ENCODE measurements at places on chromosomes 12 and 14. TPM values are rescaled to one million over a fixed set of nuclear protein-coding genes. Genes with fewer than 3 reads are reported as not detected.

Gene TAS2R7
- total RNA-seq = not detected

GRCh38 chr12:75990189-75990912, 41.2 kb downstream of the PHLDA1 start:
- peaks cover 8% of the 10 kb centered on the region for H3K4me1 ChIP-seq
- no peaks in the 10 kb centered on the region for H3K36me3 ChIP-seq
- no peak overlapping the region for H3K27ac ChIP-seq
- no peak overlapping the region for H3K4me3 ChIP-seq
- H3K27me3 ChIP-seq = no peaks in the 10 kb centered on the region

Gene TAS2R9
- not detected for total RNA-seq

DNA sequence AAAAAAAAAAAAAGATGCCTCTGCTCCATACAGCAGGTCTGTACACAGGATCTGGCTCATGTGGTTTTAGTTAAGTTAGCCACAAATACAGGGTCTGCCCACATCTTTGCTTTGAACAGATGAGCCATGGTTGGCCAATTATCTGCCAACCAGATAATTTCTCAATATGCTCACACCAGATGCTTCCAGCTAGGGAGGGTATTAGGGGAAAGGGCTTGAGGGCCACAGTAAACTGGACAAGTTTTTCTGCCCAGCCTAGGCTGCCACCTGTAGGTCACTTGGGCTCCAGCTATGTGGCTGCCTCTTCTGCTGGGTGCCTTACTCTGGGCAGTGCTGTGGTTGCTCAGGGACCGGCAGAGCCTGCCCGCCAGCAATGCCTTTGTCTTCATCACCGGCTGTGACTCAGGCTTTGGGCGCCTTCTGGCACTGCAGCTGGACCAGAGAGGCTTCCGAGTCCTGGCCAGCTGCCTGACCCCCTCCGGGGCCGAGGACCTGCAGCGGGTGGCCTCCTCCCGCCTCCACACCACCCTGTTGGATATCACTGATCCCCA, 776 bp downstream of the RDH5 start:
- no peak overlapping the region for H3K4me3 ChIP-seq
- peak overlapping the region; percentile 26 for H3K27ac ChIP-seq
- peak; percentile 72 for DNase-seq
- H3K4me1 ChIP-seq = peaks cover 62% of the 10 kb centered on the region
- peaks cover 51% of the 10 kb centered on the region for H3K36me3 ChIP-seq

GRCh38 chr14:21168055-21168454, 12.2 kb upstream of the OR5AU1 start:
- H3K4me3 ChIP-seq = no peak overlapping the region
- no peak overlapping the region for H3K27ac ChIP-seq
- peaks cover 5% of the 10 kb centered on the region for H3K27me3 ChIP-seq
- DNase-seq = no peak

DNA sequence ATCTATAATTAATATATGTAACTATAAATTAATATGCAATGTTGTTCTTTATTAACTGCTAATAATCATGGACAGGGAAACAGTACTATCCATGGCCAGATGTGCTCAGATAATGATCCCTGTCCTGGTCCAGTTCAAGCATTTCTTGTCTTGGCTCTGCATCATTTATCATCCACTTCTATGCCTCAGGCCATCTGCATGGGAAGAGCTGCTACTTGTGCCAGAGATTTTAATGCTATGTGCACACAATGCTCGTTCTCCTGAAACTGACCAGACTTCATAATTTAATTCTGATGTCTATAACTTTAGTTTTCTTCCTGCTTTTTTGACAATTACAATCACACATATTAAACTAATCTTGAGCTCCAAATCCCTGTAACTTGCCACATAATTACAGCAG, 11.2 kb upstream of the TMX1 start:
- no peaks in the 10 kb centered on the region for H3K4me1 ChIP-seq
- H3K27ac ChIP-seq = no peak overlapping the region
- no peak overlapping the region for H3K4me3 ChIP-seq

Gene CCDC184
- total RNA-seq = 1.0 TPM

DNA sequence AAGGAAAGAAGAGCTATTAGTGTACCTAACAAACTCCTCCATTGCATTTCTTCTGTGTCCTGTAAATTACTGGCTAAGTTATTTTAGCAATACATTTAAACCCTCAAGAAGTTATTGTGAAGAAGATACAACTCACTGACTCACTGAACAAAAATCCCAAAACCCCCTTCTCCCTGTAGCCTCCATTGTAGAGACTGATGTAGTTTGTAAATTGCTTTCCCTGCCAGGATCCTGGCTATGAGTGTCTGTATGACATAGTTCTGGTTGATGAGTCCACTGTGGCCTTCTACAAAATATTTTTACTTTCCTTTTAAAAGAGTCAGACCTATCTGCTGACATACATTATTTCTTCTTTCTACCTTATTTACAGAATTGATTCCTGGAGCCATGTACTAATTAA, 155.6 kb downstream of the SLC6A15 start:
- no peaks in the 10 kb centered on the region for H3K4me1 ChIP-seq
- no peaks in the 10 kb centered on the region for H3K36me3 ChIP-seq
- no peaks in the 10 kb centered on the region for H3K27me3 ChIP-seq
- DNase-seq = no peak
- H3K4me3 ChIP-seq = no peak overlapping the region

Gene MMP14
- 124 TPM for total RNA-seq

Gene PLEKHH1
- 4.6 TPM for total RNA-seq

GRCh38 chr14:81042438-81042837, 87.0 kb downstream of the TSHR start:
- no peak for DNase-seq
- no peaks in the 10 kb centered on the region for H3K4me1 ChIP-seq
- H3K27me3 ChIP-seq = no peaks in the 10 kb centered on the region
- no peak overlapping the region for H3K27ac ChIP-seq
- H3K4me3 ChIP-seq = no peak overlapping the region
- no peaks in the 10 kb centered on the region for H3K36me3 ChIP-seq

DNA sequence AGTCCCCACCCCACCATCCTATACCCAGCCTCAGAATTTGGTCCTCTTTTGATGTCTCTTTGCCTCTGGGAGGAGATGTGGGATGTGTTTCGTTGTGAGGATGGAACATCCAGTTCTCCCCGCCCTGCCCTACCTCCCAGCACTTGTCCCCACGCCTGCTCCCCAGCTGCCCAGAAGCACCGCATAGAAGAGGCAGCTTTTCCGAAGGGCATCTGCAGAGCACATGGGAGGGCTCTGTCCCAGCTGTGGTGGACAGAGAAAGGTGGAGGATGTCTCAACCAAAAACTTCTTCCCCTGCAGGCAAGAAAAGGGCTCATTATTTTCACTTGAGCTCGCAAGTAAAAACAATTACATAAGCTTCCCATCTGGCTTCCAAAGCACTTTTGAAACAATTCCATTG, 302.6 kb downstream of the PCNX1 start:
- no peak for DNase-seq
- H3K4me1 ChIP-seq = no peaks in the 10 kb centered on the region
- no peak overlapping the region for H3K4me3 ChIP-seq

- H3K4me1 ChIP-seq = peaks cover 6% of the 10 kb centered on the region
- no peak overlapping the region for H3K4me3 ChIP-seq
- peaks cover 5% of the 10 kb centered on the region for H3K36me3 ChIP-seq
- no peak overlapping the region for H3K27ac ChIP-seq
- DNase-seq = no peak
Observed at GRCh38 chr12:19489168-19489567, 49.9 kb downstream of the AEBP2 start.

DNA sequence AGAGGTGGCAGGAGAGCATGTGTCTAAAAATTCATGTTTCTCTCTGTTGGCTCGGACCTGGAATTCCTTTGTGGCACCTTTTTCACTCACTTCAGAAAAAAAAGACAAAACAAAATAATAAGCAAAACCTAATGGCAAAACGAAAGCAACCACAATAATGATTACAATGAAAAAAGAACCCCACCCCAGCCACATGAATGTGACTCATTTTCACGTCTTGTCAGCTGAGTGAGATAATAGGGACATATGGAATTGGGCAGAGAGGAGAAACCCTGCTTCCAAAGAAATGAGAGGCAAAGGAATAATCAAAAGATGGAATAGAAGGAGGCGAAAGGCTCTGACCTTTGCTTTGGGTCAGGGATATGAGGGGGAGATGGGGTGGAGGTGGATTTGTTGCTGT, 143.4 kb downstream of the SLC8A3 start:
- DNase-seq = no peak
- H3K36me3 ChIP-seq = no peaks in the 10 kb centered on the region
- no peak overlapping the region for H3K27ac ChIP-seq
- H3K4me3 ChIP-seq = no peak overlapping the region
- H3K4me1 ChIP-seq = no peaks in the 10 kb centered on the region

DNA sequence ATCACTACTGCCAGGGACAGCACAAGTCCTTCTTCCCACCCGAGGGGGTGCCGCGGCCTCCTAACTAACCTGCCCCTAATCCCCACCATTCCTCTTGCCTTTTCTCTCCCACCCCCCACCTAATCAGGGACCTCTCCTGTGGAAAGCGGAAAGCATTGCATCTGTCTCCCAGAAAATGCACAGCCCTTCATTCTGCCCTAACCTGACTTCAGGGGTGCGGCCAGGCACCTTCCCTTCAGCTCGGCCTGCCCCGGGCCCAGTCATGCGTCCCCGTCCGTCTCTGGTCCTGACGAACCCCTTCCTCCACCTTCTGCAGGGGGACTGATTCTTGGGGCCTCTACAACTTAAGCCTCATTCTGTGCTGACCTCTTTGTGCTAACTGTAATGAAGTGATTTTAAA, 43.9 kb upstream of the TRAF3 start:
- no peak overlapping the region for H3K27ac ChIP-seq
- H3K4me3 ChIP-seq = no peak overlapping the region
- no peak for DNase-seq
- no peaks in the 10 kb centered on the region for H3K27me3 ChIP-seq
- H3K4me1 ChIP-seq = no peaks in the 10 kb centered on the region
- peaks cover 37% of the 10 kb centered on the region for H3K36me3 ChIP-seq

DNA sequence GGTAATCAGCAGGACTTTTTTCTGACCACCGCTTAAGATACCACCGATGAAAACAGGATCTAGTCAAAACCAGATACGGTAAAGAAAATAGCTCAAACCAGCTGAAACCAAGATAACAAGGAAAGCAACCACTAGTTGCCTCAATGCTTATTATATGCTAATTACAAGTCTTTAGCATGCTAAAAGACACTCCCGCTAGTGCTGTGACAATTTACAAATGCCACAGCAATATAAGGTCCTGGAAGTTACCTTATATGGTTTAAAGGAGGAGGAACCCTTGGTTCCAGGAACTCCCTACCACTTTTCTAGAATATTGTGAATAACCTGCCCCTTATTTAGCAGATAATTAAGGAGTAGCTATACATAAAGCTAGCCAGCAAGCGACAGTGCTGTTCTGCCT, 976.4 kb upstream of the SEL1L start:
- no peak for DNase-seq

DNA sequence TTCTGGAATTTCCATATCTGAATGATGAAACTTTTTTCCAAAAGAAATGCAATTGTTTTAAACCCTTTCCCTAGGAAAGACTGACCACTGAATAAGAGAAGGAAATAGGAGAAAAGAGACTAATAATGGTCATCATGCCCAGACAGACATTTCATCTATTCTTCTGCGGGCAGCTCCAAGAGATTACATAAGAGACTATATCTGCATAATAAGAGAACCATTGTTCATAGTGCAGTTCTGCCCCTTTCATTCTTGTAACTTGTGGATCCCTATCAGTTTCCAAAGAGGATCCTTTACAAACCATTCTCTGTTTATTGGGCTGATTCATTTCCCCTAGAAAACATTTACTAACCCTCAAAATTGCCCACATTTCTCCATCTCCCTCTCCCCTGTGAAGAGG, 197.8 kb downstream of the FSCB start:
- no peaks in the 10 kb centered on the region for H3K4me1 ChIP-seq
- H3K36me3 ChIP-seq = no peaks in the 10 kb centered on the region
- no peak overlapping the region for H3K4me3 ChIP-seq
- no peaks in the 10 kb centered on the region for H3K27me3 ChIP-seq
- DNase-seq = no peak

Gene ZNF891
- 2.6 TPM for total RNA-seq

Gene AQP2
- total RNA-seq = not detected

DNA sequence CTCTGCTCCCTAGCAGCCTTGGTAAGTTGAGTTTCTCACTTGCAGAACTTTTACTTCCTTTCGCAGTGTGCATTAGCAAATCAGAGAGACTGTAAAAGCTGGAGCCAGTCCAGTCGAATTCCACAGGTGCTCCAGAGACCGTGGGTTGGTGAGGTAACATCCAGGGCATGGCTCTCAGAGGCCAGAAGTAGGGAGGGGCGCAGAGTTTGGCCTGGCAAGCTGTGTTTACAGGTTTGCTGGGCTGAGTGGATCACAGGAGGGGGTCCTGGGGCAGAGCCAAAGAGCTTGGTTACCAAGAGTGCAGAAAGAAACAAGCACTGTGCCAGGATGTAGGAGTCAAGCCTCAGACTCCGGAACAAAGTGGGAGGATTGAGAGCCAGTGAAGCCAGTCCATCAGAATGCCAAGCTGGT, 10.2 kb upstream of the BHLHE41 start:
- H3K27ac ChIP-seq = peak overlapping the region; percentile 44
- no peaks in the 10 kb centered on the region for H3K27me3 ChIP-seq
- DNase-seq = peak; percentile 94

Gene OR6C2
- not detected for total RNA-seq

Gene KRT3
- not detected for total RNA-seq

DNA sequence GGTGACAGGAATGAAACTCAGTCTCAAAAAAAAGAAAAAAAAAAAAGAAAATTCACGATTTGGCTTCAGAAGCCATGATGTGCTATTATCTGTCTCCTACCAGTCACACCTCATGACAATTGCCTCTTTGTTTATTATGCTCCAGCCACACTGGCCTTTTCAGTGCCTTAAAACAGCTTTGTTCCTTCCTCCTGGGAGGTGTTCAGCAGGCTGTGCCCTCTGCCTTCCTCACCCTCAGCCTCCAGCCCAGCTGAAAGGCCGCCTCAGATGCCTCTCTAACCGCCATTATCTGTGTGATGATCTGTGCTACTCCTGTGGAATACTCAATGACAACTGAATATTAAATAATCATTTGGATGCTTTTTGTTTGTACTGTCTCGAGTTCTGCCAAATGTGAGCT, 8.6 kb upstream of the ARPC3 start:
- peaks cover 85% of the 10 kb centered on the region for H3K36me3 ChIP-seq
- no peak overlapping the region for H3K27ac ChIP-seq
- peaks cover 11% of the 10 kb centered on the region for H3K4me1 ChIP-seq
- DNase-seq = no peak

GRCh38 chr14:26522967-26523366, 74.9 kb downstream of the NOVA1 start:
- H3K27me3 ChIP-seq = no peaks in the 10 kb centered on the region
- no peak overlapping the region for H3K4me3 ChIP-seq
- DNase-seq = no peak
- no peaks in the 10 kb centered on the region for H3K4me1 ChIP-seq
- no peak overlapping the region for H3K27ac ChIP-seq
- H3K36me3 ChIP-seq = no peaks in the 10 kb centered on the region

Gene RNFT2
- total RNA-seq = 3.3 TPM

Gene NPFF
- total RNA-seq = not detected
